NCI-H2029 (cell line): ENCODE measurements at places on chromosomes 2 and 18.

- no peak for DNase-seq
Observed at GRCh38 chr2:198874472-198874858, 583.3 kb downstream of the SATB2 start.

DNA sequence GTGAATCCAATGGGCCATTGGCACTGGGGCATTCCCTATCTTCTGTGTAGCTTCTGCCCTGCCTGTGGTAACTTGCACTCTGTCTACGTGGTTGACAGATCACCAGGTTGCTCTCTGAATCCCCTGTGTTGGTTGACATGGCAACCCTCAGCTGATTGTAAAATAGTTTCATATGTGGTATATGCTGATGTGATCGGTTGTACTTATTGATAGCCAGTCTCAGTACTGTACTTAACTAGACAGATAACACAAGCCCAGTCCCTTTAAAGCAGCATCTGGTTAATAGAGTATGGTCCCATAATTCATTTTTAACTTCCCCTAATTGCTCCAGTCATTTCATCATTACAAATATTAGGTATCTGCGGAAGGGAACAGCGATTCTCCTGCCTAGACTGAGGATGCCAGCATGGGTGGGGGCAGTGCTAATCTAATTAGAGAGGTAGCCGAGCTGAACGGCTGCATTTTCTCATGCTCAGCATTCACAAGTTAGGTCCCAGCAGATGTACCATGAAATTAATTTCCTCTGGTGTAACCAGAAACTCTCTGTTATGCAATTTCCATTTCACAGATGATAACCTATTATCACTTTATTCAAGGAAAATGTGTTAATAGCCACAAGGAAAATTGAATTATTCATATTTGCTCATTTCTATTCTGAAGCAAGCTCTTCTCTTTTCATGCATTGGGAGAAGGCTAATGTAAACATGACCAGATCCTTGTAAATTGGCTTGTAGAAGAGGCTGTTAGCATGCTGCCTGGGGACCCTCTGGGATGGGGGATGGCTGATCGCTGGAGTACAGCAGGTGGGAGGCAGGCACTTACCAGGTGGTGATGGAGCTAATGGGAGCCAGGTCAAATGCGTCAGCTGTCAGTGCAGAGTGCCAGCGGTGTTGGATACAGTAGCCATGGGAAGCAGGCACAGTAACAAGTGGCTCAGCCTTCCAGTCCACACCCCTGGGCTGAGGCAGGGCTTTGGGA lies 608.3 kb downstream of the GALR1 start:
- peak; percentile 65 for DNase-seq

- DNase-seq, result peak; percentile 34
Observed at GRCh38 chr2:1550658-1551316, 137.5 kb downstream of the TPO start.

DNA sequence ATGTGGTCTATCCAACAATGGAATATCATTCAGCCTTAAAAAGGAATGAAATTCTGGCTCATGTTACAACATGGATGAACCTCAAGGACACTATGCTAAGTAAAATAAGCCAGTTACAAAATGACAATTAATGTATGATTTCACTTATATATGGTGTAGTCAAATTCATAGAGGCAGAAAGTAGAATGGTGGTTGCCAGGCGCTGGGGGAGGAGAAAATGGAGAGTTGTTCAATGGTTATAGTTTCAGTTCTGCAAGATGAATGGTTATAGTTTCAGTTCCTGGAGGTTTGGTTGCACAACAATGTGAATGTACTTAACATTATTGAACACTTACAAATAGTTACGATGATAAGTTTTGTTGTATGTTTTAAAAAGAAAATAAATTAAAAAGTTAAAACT lies 79.2 kb upstream of the IL1R2 start:
- no peak for DNase-seq

DNA sequence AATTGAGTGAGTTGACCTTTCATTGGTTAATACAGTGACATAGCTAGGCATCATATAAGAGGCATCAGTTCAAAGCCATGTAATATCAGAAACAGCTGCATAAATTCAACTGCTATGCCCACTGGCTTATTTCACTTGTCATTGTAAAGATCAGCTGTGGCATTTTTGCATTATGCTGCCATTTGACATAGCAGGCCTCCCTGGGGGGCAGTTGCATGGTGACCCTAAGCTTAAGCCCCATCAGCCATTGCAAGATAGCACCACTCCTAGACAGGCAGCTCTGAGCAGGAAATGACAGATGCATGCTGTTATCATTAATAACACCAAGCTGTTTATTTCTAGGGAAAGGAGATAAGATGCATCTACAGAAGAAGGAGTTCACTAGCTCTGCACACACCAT lies 233.4 kb upstream of the CNTNAP5 start:
- DNase-seq, result no peak

DNA sequence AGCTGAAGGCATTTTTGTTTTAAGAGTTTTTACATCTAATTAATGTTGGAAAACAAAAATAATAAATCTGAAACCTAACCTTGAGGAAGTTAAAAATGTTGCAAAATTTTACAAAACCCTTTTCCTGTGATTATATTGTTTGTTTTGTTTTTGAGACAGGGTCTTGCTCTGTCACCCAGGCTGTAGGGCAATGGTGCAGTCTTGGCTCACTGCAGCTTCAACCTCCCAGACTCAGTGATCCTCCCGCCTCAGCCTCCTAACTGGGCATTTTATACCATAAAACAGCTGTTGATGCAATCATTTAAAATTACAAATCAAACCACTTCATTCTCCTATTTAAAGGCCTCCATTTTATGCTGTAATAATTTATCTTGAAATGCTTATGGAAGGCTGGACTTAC lies 1.7 kb upstream of the ZNF24 start:
- no peak for DNase-seq

- DNase-seq, result no peak
Observed at GRCh38 chr18:72667932-72668331, 123.8 kb upstream of the CBLN2 start.

DNA sequence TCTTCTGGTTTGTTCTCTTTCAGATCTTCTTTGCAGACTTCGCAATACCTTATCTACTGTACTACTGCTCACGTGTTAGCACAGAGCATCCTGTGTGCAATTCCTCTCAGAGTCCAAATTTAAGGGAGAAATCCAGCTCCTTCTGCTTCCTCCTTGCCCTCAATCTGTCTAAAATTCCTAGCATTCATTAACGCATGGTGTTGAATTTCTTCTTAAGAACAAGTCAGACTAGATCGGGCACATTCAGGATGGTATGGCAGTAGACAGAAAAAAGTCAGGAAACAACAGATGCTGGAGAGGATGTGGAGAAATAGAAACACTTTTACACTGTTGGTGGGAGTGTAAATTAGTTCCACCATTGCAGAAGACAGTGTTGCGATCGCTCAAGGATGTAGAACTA lies 206.1 kb upstream of the CDH7 start:
- no peak for DNase-seq

DNA sequence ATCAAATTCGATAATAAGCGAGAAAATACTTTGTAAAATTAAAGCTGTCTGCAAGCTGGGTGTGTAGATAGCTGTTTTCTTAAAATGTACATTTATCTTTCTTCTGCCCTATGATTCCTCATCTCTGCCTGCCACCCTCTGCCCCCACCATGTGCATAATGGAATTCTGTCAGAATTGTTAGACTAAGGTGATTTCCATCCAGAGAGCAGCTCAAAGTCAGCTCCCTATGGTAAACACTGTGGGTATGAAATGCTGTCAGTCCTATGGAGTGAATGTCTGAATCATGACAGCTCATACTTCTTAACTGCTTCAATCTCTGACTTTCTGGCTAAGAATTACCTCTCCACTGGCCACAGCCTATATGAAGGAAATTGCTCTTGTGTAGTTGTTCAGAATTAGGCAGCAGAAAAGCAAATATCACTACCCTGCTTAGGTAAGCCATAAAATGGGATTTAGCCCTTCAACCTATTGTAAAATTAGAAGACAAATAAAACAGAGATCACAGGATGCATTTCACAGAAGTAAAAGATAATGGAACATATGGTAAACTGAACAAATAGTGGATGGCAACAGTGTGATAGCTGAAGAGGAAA lies 137.7 kb downstream of the CD8B2 start:
- no peak for DNase-seq

GRCh38 chr18:40878371-40878770 lies 1076.7 kb upstream of the PIK3C3 start:
- DNase-seq, result no peak

DNA sequence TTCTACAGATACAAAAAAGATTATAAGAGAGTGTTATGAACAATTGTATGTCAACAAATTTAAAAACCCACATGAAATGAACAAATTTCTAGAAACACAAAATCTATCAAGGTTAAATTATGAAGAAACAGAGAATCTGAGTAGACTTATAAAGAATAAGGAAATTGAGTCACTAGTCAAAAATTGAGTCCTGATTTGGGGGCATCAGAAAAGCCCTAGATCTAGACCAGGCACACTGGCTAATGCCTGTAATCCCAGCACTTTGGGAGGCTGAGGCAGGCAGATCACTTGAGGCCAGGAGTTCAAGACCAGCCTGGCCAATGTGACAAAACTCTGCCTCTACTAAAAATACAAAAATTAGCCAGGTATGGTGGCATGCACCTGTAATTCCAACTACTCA lies 15.3 kb upstream of the SPR start:
- DNase-seq, result no peak

- no peak for DNase-seq
Observed at GRCh38 chr2:185306119-185306518, 432.5 kb upstream of the FSIP2 start.

GRCh38 chr2:54613794-54614257 lies 109.6 kb upstream of the EML6 start:
- DNase-seq, result no peak

- DNase-seq, result peak; percentile 11
Observed at GRCh38 chr2:42523341-42523740, 29.6 kb upstream of the KCNG3 start.

GRCh38 chr2:33291278-33292013 lies 185.0 kb upstream of the RASGRP3 start:
- peak; percentile 71 for DNase-seq

DNA sequence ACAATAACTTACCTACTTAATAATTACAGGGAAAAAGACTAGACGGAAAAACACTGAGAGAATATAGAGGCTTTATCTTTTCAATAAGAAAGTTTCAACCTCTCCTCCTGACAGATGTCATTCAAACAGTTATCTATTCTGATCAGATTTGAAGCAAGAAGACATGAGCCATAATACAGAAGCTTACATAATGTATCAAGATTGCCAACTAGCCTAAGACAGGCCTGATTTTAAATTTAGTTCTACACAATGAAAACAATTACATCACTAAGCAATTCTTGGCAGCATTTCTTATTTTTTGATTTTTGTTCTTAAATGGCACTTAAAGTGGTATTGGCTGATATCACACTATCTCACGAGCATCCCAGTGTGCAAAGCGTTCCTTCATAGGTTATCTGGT lies 41.6 kb downstream of the GPR155 start:
- DNase-seq, result no peak

GRCh38 chr18:51523671-51524070 lies 326.2 kb upstream of the MEX3C start:
- DNase-seq, result no peak

GRCh38 chr18:500632-501405 lies at the start of gene COLEC12:
TSS of gene COLEC12 (minus strand) at chr18:500701. CDS start at chr18:500514, 187 bp downstream.
- no peak for DNase-seq

DNA sequence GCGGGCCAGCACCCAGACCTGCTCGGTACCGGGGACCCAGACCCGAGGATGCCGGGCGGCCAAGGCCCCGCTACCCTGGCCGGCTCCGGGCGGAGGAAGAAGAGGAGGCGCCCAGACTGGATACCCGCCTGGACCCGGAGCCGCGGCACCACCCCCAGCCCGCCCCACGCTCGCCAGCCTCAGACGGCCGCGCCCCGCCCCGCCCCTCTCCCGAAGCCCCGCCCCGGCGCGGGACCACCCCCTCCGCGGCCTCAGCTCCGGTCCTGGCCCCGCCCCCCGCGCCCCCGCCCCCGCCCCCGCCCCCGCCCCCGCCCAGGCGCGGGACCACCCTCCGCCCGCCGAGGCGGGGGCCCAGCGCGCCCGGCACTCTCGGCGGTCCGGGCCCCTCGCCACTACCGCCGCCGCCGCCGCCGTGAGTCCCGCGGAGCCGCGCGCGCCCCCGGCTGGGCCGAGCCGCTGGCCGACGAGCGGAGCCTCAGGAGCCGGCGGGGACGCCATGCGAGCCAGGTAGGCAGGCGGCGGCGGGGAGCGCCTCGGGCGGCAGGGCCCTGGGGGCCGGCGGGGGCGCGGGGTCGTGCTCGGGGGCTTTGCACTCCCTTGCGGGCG lies at the start of gene SH3BP4:
SH3BP4 (plus strand) TSS at position 354 of the 606 bp plus-strand sequence. CDS start 82,986 bp downstream, outside the sequence.
- DNase-seq, result peak; percentile 46

DNA sequence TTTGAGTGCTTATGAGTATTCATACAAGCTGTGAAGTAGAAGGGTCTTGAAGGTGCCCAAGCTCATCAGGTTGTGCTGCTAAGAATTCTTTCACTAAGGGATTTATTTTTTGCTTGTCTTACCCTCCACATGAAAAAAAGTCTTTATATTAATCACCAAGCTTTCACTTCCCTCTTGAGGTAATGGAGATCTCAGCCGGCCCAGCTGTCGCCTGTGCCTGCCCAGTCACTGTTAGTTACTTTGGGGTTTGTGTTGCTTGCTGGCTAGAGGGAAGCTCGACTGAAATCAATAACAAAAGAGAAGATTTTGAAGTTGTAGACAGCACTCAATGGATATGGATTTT lies 21.9 kb downstream of the MC2R start:
- DNase-seq, result no peak

- no peak for DNase-seq
Observed at GRCh38 chr18:21295101-21295500, 53.1 kb downstream of the GREB1L start.

DNA sequence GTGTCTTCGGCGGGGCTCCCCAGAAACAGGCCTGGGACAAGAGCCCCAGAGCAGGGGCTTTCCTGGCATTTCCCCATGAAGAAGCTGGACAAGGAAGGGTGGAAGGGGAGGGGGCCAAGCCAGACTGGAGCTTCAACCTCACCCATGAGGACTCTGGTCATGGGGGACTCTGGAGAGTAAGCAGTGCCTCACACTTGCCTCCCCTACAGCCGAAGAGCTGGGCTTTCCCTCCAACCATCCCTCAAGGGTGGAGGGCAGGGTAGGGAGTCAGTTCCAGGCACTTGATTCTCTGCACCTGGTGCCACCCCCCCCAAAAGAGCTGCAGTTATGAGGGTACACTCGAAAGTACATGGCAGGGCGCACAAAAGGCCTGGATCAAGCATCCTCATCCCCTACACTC lies 246.6 kb downstream of the TFCP2L1 start:
- DNase-seq, result no peak

GRCh38 chr2:132404056-132404455 lies 12.5 kb upstream of the GPR39 start:
- no peak for DNase-seq

DNA sequence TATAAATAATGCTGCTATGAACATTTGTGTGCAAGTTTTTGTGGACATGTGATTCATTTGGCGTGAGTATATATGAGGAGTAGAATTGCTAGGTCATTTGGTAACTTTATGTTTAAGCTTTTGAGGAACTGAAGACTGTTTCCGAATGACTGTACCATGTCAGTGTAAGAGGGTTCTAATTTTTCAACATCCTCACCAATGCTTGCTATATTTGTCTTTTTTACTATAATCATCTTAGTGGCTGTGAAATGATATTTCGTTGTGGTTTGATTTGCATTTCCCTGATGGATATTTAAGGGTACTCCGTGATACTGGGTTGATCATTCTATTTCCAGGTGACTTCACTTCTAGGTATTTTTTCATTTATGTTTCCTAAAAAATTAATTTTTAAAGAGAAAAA lies 241.1 kb downstream of the BCL2 start:
- no peak for DNase-seq

GRCh38 chr2:239466061-239466754 lies 65.4 kb upstream of the HDAC4 start:
- no peak for DNase-seq

GRCh38 chr2:84807063-84807485 lies 73.8 kb downstream of the TRABD2A start:
- peak; percentile 3 for DNase-seq

GRCh38 chr18:50866765-50867164 lies 12.2 kb upstream of the ME2 start:
- DNase-seq, result no peak
